ENCODE measurements at places on chromosomes 6 and 20.
A peak's percentile ranks its signal among the peaks of the same experiment; 100 is the strongest.

GRCh38 chr6:48567016-48567415 is 456.0 kb upstream of the PTCHD4 start:
- DNase-seq, result no peak

- peak; percentile 19 for DNase-seq
These were observed 92.1 kb downstream of the RIN2 start for GRCh38 chr20:19850198-19850533.

GRCh38 chr20:42212391-42212790 is 594.2 kb upstream of the CHD6 start:
- DNase-seq, result no peak

DNA sequence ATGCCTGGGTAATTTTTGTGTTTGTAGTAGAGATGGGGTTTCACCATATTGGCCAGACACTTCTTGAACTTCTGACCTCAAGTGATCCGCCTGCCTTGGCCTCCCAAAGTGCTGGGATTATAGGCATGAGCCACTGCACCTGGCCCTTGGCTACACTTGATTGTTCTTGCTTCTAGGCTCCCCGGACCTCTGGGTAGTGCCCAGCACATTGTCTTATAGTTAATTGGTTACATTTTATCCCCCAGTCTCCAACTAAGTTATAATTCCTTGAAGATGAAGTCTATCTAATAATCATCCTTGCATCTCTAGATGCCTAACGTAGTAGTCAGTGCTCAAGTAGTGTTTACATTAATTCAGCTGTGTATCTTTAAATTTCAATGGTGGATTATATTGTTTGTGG is 11.8 kb downstream of the SMPDL3A start:
- no peak for DNase-seq

- no peak for DNase-seq
These were observed 288.3 kb downstream of the KHDC1L start for GRCh38 chr6:72936766-72937559.

DNA sequence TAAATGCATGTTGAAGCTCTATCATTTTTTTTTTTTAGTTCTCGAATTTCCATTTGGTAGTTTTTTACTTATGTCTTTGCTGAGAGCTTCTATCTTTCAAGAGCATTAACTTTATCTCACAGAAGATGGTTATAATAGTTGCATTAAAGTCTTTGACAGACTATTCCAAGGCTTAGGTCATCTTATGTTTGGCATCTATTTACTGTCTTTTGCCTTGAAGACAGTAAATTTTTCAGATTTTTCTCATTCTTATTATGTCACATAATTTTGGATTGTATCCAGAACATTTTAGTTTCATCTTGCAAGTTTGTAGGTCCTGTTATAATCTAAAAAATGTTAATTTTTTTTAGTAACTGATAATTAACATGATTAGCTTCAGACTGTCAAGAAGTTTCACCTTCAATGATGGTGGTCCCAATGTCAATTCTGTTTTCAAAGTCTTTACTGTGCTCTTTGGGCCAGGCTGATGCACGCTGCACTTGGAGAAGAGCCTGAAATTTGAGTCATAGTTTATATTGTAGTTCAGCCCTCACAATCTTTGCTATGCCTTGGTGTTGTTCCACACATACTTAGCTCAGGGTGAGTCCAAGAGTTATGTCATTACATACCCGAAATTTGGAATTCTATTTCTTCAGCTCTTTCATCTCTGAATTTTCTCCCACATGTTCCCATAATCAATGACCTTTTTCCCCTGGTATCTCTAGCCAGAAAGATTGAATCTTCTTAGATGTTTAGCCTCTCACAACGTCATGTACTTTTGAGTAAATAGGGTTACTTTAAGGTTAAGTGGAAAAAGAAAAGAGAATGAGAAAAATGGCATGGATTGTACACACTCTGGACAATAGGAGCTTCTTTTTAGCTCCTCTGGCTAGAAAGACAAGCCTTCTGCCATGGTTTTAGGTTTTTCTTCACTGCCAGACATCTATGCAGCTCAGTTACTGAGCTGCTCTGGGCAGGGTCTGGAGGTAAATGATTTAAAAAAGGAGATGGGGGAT is 110.3 kb upstream of the BTBD3 start:
- DNase-seq, result no peak

GRCh38 chr6:97443408-97444080 is 160.5 kb upstream of the MMS22L start:
- DNase-seq, result no peak

DNA sequence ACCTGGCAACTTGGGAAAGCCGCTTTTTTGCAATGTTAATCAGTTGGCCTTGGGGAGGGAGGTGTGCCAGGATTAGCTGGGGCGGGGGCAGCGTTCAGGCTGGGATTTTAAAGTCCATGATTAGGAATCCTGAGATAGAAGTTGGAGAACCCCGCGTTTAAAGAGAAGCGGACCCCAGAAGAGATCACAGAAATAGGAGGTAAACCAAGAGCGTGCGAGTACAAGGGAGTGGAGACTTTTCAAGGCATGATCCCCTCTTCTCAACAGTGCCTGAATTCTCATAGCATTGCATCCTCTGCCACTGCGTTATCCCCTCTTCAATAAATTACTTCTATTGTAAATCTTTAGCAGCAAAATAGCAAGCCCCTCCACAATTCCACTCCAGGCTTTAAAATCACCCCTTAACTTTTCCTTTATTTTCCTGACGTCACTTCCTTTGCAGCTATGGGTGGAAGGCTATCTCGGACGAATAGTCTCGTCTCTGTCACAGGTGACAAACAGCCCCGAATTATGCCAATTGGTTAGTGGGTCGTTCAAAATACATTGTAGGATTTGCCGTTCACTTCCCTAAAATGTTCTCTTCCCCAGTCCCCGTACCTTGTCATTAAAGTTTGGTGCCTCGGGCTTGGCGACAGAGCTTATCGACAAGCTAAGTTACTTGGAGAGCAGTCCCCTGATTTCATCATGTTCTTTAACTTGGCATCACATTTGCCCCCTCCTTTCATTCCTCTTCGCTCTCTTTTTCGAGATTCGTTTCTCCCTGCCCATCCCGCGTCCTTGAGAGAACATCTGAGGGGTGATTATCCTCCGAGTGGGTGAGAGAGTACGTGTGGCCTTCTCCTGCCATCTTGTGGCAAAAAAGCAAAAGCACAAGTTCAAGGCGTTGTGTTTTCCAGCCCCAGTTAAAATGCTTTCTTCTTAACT is 17.1 kb downstream of the OR2B2 start:
- peak; percentile 58 for DNase-seq

Measured in C1 segment of cervical spinal cord (tissue), 14 donors.